MV-4-11 (cell line): ENCODE measurements at places on chromosomes 16 and 17.

GRCh38 chr17:73481676-73482075 is 162.6 kb downstream of the SDK2 start:
- peak; percentile 64 for DNase-seq

DNA sequence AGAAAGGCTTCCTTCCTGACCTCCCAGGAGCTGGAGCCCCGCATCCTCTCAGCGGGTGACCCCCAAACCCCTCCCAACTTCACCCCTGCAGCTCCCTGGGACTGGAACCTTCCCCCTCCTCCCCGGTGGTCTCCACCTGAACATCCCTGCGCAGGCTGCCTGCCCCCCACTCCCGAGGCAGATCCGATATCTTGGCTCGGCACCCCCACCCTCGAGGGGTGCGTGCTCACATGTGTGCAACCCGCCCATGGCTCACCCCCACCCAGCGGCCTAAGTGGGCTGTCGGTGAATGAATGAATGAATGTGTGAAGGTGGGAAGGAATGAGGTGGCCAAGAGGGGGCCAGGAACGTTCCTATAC is 39.7 kb downstream of the SLC7A5 start:
- DNase-seq: no peak

- DNase-seq: peak; percentile 77
Measured at GRCh38 chr16:86575754-86576557, 2.4 kb upstream of the FOXL1 start.

DNA sequence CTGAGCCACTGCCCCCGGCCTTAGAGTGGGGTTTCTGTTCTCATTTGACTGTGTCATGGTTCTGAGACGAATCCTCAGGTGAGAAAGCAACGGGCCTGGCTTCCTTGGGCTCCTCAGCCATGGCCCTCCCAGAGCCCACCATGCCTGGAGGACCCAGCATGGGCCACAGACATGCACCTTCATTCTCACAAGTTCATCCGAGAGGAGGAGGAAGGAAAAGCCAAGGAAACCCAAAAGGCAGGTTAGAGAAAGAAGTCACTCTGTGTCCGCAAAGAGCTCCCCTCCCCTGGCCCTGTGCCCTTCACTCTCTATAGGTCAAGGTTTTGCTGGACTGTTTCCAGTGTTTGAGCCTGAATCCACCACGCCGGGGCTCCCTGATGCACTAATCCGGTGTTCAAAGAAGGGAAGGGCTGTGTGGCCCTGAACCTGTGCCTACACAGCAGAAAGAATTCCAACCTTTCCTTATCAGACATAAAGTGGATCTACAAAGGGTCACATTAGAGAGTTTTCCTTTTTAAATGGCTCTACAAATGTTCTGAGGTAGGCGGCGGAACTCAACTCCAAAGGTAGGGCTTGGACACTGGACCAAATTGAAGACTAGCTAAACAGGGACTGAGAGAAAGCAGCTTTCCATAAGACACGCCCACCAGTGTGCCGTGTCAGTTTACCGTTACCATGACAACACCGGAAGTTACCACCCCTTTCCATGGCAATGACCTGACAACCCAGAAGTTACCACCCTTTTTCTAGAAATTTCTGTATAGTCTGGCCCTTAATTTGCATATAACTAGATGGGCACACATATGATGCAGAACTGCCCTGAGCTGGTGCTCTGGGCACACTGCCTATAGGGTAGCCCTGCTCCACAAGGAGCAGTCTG is 15.9 kb upstream of the PECAM1 start:
- DNase-seq: peak; percentile 72

GRCh38 chr17:82900741-82901140 is 60.9 kb upstream of the ZNF750 start:
- DNase-seq: no peak

GRCh38 chr17:1724869-1725641 is 551 bp downstream of the WDR81 start:
- no peak for DNase-seq

DNA sequence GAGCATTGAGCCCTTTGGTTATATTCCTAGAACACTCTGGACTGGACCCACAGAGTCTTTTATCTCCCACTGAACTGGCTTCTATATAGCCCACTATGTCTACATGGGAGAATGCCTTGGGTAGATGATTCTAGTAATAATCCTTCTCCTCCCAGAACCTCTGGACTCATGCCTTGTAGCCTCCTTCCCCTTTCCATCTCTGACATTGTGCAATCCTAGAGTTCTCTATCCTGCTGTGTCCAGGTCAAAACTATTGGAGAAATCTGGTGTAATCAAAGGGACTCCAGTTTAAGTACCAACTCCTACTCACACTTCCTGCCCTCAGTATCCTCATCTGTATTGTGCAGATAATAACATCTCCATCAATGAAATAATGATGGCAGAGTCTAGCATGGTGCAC is 9.1 kb downstream of the RCVRN start:
- peak; percentile 72 for DNase-seq

- DNase-seq: no peak
Measured at GRCh38 chr16:66144641-66145040, 221.8 kb upstream of the CDH5 start.

GRCh38 chr16:67881621-67882161 is 3.0 kb upstream of the NRN1L start:
- no peak for DNase-seq

- DNase-seq: peak; percentile 33
Measured at GRCh38 chr17:16980813-16981731, 9.2 kb upstream of the TNFRSF13B start.

DNA sequence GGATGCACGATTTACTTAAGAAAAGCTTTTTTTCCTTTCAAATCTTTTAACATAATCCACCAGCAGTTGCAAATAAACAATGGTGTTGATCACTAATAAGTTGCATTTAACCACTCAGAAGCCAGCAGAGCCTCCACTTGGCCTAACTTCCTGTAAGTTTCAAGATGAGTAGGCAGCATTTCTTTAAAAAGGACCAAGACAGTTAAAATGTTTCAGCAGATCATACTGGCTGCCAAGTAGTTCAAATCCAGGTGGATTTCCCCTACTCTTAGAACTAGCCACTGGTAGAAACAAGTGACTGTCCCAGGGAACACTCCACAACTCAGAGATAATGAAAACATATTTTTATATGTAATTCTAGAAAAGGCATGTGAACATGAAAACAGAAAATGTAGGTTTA is 17.0 kb upstream of the RFFL start:
- peak; percentile 36 for DNase-seq

DNA sequence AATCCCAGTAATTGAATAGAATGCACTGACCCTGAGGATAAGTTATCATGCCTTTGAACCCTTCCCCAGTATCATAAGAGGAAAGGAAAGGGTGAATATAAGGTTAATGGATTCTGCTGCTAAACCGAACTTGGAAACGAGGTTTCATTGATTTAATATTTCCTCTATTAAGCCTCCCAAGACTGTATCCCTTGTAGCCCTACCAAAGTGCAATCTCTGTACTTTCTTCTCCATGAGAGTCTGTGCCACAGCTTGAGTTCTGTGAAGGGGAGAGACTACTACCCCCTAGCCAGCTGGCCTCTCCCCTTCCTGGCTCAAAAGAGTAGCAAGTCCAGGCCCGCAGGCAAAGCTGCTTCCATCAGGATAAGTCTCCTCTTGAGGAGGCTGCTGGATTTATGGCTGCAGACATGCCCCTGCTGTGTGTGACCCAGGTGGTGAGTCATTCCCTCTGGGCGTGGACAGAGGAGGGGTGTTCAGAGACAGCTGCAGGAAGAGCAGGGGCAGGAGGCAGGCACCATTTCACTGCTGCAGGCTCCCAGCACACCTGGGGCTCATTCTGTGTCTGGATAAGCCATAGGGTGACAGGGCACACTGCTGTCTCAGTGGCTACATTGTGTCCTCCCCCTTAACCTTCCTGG is 58.4 kb downstream of the TOM1L2 start:
- DNase-seq: peak; percentile 63

DNA sequence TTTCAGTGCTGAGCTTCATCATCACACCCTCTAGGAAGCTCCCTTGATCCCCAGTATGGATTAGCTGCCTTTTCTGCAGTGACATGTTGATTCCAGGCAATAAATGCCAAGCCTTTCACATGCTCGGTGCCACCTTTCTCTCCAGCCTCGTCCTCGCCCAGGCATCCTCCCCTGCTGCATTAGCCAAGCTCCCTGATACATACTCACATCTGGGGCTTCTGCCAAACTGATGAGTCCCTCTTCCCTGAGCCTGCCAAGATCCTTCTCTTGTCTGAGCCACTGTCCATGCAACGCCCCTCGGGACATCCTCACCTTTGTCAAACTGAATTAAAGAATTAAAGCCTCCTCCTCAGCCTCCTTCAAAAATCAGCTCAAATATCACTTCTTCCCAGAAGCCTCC is 538.5 kb upstream of the CDH11 start:
- DNase-seq: no peak

DNA sequence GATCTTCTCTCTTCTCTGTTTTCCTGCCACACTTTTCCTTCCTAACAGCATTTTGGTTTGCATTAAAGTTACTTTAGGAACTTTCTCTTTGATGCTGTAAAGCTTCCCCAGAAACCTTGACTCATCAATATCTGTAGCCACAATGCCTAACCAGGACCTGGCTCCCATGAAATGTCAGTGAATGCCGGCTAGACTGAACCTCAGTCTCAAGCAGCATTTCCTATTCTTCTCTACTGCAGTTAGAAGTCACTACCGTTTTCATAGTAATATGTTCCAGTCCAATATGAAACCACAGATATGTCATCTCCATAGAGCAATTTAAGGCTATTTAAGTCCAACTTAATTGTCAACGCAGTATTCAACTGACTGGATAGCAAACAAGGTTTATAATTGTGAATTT is 28.9 kb downstream of the ITFG1 start:
- peak; percentile 63 for DNase-seq

GRCh38 chr17:8766731-8767130 is 8.4 kb upstream of the SPDYE4 start:
- peak; percentile 28 for DNase-seq

GRCh38 chr16:48603647-48604376 is 6.2 kb downstream of the N4BP1 start:
- DNase-seq: no peak

- no peak for DNase-seq
Measured at GRCh38 chr17:64066716-64067115, 46.3 kb upstream of the ICAM2 start.

DNA sequence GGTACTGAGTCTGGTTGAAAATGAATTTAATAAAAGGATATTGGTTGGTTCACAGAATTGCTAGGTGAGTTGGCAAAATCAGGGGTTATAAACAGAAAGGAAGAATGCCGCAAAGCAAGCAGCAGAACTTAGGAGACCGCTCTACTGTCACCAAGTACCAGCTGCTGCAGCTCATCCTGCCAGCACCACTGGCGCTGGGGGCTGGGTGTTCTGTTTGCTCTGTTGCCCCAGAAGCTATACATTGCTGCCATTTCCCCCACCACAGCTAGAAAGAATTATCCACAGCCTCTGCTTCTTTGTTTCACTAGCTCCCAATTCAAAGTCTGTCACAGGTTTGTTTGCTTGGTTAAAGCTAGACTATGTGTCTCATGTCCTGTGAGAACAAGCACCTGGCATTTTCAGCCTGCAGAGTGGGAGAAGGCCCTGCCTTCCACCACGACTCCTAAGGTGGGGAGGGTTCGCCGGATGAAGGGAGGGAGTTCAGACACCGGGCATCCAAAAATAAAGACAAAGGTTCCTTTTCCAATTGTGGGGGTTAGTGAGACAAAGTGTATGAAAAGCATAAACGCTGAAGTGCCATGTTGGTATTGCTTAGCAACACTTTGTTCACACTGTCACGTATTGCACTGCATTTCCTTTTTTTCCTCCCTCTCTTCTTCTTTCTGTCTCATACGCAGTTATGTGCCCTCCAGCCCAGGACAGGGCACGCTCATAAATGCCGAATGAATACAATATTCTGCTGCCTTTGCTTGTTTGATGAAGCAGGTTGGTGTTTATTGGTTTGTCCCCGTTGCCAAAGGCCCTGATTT is 9.6 kb upstream of the CPD start:
- DNase-seq: peak; percentile 60

- DNase-seq: no peak
Measured at GRCh38 chr16:30379158-30379783, 3.1 kb downstream of the SEPTIN1 start.

- DNase-seq: peak; percentile 70
Measured at GRCh38 chr16:66434619-66435430, 7.7 kb downstream of the BEAN1 start.

GRCh38 chr17:73586275-73586832 is 57.9 kb downstream of the SDK2 start:
- no peak for DNase-seq

- DNase-seq: no peak
Measured at GRCh38 chr17:1486802-1487695, 5.4 kb downstream of the MYO1C start.

DNA sequence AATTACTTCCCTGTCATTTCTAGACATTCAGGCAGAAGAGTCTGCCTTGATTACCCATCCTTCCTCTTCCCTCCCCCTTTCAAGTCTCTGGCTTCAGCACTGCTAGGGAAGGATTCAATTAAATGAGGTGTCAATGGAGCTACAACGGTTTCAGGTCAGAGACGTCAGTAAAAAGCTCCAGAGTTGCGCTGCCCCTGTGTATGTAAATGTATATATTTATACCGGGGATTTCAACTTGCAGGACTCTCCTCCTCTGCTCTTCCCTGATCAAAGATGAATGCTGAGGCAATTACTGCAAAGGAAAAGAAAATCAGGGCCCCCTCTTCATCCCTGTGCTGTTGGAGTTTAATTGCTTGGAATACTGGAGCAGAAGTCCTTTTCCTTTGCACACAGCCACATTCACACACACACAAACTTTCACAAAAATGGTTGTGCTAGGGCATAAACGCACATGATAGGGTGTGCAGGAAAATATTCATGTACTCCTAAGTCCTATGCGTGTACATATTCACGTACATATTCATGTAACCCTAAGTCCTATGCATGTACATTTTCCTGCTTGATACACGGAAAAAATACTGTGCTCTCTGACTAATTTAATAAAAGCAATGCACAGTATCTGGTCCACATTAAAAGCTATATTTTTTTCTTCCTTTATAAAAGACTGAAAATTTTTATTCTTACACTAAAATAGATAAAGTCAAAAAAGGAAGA is 129.7 kb upstream of the PMFBP1 start:
- no peak for DNase-seq

DNA sequence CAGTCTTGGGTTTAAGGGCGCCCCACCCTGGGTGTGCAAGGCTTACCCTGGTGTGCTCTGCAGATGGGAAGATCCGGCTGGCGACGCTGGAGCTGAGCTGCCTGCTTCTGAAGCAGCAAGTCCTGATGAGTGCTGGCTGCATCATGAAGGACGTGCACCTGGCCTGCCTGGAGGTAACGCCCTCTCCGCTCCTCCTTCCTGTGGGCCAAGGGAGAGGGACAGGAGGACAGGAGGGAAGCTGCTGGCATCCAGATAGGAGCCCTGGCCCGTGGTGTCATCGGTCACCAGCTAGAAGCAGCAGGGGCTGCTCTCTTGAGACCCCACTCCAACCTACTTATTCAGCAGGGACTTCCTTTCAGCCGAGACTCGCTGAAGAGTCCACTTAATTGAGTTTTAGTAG is 97.8 kb downstream of the CLEC16A start:
- no peak for DNase-seq

- DNase-seq: peak; percentile 99
Measured at GRCh38 chr17:14737984-14738651, 437.2 kb downstream of the HS3ST3B1 start.

- DNase-seq: peak; percentile 96
Measured at GRCh38 chr17:57629470-57629869, 115.6 kb downstream of the CCDC182 start.
